DMS 273 treated with DMSO at 0.1 percent for 48 hours (cell line): ENCODE measurements at places on chromosomes 16 and 17.
A peak's percentile ranks its signal among the peaks of the same experiment; 100 is the strongest.

DNA sequence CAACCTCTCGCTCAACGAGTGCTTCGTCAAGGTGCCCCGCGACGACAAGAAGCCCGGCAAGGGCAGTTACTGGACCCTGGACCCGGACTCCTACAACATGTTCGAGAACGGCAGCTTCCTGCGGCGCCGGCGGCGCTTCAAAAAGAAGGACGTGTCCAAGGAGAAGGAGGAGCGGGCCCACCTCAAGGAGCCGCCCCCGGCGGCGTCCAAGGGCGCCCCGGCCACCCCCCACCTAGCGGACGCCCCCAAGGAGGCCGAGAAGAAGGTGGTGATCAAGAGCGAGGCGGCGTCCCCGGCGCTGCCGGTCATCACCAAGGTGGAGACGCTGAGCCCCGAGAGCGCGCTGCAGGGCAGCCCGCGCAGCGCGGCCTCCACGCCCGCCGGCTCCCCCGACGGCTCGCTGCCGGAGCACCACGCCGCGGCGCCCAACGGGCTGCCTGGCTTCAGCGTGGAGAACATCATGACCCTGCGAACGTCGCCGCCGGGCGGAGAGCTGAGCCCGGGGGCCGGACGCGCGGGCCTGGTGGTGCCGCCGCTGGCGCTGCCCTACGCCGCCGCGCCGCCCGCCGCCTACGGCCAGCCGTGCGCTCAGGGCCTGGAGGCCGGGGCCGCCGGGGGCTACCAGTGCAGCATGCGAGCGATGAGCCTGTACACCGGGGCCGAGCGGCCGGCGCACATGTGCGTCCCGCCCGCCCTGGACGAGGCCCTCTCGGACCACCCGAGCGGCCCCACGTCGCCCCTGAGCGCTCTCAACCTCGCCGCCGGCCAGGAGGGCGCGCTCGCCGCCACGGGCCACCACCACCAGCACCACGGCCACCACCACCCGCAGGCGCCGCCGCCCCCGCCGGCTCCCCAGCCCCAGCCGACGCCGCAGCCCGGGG is 1.3 kb downstream of the FOXC2 start:
- DNase-seq = no peak

- no peak for DNase-seq
Measured at GRCh38 chr17:78380370-78380769, 1.9 kb downstream of the PGS1 start.

DNA sequence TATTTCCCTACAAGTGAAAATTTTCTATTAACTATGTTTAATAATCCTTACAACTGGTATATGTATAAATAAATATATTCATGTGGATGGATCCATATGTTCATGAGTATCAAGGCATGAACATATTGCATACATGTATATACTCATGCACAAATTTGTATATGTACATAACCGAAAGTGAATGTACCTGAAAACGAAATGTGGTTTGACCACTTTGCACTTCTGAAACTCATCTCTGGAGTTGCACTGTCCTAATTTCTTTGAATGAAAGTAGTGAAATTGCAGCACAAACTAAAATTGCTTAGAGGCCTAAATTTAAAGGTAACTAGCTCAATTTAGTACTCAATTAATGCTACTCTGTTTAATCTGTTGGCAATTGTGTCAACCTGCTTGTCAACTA is 27.4 kb upstream of the GNAO1 start:
- no peak for DNase-seq

DNA sequence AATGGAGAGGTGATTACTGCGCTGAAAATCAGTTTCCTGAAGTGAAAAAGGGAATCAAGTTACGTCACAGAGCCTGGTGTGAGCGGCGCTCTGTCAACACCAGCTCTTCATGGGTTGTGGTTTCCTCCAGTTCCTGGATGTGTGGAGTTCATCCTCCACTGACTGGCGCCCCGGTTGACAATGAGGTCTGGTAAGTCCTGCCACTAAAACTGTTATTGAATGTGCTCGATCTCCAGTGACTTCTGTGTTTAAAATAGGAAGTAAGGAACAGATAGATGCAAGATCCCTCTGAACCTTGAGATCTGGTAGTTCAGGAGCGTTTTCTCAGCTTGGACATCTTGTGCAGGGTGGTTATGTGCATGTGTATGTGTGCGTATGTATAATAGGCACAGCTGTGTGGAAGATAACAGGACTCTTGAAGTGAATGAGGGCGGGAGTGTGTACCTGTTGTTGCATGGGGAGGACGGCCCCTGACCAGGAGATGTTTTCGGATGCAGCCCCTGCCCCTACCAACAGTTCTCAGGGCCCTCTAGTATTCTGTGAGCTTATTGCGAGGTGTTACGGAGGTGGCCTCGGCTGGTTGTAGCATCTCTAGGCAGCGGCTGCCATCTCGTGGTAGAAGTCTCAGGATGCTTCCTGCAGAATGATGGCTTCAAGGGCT is 22.0 kb upstream of the GOT2 start:
- peak; percentile 24 for DNase-seq

DNA sequence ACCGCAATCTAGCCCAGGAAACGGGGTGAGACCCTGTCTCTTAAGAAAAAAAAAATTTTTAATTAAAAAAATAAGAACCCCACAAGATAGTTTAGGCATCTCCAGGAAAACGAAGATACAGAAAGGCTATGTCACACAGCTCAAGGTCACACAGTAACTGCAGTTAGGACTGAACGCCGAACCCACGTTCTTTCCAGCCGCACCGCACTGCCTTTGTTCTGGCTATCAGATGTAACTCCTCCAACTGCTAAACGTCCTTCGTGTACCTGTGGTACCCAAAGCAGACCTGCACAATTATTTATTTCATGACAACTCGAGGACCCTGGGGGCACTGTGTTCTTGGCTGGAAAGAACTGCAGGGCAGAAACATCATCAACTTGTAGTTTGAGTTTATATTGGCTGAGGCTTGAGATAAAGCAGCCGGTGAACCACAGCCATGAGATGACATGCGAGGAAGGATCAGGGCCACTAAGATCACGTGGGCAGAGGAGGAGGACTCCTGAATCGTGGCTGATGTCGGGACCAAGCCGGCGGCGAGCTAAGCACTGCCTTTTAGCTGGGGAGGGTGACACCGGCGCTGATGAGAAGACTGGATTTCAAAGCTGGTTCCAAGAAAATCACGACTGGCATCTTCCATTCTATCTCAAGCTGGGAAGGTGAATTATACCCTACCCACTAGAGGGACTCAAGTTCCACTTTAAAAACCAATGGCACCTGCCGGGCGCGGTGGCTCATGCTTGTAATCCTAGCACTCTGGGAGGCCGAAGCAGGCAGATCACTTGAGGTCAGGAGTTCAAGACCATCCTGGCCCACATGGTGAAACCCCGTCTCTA is 20.7 kb upstream of the MNT start:
- no peak for DNase-seq

- DNase-seq = no peak
Measured at GRCh38 chr16:15607700-15608396, 35.1 kb downstream of the MARF1 start.

GRCh38 chr16:69133373-69133954 is 1.0 kb downstream of the UTP4 start:
- DNase-seq = no peak

DNA sequence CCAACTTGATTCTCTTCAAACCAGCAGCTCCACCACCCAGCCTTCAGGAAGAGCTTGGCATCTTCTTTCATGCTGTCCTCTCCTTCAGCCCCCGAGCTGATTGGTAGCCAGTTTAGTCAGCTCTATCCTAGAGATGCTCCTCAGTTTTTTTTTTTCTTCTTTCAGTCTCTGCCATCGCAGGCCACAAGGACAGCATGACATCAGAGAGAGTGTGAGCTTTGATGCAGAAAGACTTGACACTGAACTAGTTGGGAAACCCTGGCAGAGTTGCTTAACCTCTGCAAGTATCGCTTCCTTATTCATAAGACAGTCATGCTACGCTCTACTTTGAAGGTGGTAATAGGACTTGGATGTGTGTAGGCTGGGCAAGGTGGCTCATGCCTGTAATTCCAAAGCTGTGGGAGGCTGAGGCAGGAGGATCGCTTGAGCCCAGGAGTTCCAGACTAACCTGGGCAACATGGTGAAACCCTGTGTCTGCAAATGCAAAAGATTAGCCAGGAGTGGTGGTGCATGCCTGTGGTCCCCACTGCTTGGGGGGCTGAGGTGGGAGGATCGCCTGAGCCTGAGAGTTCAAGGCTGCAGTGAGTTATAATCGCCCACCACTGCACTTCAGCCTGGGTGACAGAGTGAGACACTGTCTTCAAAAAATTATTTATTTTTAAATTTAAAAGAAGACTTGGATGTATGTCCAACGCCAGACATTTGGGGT is 2.6 kb downstream of the CD300LB start:
- DNase-seq = no peak

DNA sequence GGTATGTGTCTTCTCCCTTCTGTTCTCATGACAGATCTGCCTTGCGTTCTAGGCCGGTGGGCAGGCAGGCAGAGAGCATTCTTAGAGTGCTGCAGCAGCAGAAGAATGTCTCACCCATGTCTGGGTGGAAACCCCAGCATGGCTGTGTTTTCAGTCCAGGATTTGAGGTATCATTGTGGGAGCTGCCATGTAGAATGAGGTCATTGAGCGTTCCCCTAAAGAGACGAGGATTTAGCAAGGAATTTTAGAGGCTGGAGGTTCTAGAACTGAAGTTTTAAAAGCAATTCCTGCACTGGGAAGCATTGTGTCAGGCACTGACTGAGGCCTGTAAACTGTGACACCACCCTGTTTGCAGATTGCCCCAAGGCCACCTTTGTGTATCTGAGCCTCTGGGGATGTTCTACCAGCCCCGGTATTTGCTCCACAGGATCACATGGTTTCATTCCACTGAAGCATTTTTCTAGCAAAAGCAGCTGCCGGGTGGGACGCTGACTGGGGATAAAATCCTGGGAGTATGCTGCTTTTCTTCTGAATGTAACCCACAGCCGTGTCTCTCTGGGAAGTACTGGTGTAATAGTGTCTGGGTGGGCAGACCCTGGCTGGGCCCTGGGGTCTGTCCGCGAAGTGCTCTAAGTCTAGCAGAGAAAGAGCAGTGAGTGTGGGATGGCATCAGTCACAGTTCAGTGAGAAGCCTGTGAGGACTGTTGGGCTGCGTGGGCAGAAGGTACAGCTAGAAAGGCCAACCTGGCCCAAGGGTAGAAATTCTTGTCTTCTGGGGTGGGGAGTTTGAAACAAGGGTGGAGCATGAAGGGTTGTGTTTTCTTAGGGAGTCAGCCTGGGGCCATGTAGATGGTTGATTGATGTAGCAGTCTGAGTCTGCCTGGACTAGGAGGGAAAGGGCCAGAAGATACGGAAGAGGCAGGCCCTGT is 30.2 kb downstream of the PLCD3 start:
- no peak for DNase-seq

DNA sequence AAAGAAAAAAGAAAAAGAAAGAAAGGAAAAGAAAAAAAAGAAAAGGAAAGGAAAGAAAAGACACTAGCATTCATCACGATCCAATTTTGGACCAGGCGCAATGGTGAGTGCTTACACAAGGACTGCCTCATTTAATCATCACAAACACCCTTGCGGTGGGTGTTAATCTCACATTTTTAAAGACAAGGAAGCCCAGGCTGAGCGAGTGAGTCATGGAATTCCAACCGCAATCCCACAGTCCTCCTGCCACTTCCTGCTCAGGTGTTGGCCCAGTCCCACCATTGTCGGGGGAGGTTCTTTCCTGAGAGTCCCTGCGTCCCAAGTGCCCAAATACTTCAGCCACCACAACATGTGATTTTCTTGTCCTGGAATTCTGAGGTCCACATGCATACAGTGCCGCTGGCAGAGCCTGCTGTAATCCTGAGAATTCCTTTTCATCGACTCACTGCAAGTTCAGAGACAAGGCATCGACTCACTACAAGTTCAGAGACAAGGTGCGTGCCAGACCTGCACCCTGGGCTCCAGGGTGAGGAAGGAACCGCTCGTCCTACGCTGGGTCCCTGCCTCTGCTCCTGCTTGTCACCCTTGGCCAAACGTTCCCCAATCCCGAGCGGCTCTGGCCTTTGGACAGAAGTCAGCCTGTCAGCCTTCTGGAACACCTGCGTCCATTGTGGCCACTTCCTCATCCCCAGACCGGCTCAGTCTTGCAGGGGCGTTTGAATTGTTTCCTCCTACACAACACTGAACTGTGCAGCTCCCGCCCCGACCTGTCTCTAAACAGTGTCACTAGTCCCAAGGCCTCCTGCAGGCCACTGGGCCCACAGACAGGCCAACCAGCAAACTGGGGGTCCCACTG is 5.8 kb downstream of the ZG16B start:
- DNase-seq = no peak

- no peak for DNase-seq
Measured at GRCh38 chr17:74795327-74796020, 19.3 kb upstream of the NAT9 start.

DNA sequence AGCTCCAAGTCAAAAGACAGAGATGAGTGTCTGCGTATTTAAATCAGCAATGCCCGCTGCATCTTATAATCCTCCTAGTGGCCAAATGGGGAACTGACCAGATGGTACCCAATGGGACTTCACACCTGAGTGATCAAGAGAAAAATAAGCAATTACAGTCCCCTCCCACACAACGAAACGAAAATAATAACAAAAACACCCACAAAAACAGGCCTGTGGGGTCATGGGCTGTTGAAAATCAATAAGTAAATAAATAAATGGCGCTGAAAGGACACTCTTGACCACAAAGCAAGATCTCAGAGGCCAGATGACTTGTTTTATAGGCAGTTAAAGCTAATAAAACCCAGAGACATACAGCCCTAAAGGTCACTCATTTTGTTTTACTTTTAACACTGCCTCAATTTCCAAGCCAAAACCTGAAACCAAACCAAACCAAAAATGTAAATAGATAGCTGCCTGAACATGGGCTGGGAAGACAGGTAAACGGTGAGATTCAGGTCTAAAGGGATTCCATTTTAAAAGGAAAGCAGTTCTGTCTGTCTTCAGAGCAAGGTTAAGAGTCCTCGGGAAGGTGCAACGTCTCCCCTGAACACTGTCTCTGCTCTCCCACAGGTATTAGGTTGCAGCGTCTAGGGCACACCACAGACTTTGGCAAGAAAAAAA is 1.3 kb downstream of the ZNF821 start:
- peak; percentile 53 for DNase-seq

DNA sequence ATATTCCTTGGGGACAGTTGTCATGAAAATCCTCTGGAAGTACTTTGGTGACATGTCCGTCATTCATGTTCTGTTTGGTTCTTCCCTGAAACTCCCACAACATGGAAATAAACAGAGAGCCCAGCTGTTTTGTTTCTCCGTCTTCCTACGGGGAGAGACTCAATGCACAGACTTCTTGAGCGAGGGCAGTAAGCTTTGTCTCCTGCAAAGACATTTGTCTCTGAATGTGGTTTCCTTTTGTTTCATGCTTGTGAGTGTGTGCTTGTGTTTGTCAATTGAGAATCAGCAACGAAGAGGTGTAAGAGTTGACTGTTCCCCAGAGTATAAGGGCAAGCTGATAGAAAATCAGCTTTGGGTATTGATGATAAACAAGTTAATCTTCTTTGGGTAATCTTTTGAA is 643.0 kb upstream of the RBFOX1 start:
- no peak for DNase-seq
